ENCODE measurements at places on chromosomes 7 and 10.

- no peak for DNase-seq
Measured at GRCh38 chr10:124249812-124250432, 156.5 kb upstream of the CHST15 start.

GRCh38 chr7:134632937-134633540 is 13.6 kb upstream of the BPGM start:
- DNase-seq: peak; percentile 11

DNA sequence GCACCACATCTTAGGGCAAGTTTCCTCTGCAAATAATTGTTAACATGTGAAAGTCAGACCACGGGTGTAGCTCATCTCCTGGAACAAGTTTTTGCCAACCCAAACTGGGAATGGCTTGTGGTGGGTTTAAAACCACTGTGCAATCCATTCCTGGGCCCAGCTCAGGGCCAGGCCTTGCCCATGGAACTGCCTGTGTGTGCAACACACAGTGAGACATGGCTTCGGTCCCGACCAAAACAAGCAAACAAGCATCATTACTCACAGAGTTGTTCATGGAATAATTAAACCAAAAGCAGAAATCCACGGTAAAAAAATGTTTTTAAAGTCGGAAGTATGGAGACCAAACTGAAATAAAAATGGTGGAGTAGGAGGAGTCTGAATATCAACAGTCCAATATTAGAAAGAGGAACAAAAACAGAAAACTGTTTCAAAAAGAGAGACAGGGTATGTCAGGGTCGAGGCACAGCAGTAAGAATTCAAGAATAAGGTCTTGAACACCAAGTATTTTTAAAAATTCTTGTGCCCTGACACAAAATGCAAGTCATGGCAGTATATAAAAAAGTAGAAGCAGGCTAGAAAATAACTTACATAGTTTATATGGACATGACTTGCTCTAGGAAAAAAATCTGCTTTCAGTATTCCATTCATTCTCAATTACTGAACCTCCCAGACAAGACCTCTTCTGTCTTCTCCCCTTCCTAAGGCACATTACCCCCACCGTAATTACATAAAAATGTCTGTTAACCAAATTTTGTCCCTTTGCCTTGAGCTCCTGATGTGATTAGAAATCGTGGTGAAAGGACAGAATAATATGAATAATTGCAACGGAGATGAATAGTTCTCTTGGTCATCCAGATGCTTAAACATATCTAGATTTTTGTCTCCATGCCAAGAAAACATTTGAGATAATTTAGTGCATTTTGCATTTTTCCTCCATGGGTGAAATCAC is 88.4 kb downstream of the FAS start:
- DNase-seq: no peak

- DNase-seq: peak; percentile 33
Measured at GRCh38 chr10:58641095-58641531, 128.4 kb downstream of the BICC1 start.

DNA sequence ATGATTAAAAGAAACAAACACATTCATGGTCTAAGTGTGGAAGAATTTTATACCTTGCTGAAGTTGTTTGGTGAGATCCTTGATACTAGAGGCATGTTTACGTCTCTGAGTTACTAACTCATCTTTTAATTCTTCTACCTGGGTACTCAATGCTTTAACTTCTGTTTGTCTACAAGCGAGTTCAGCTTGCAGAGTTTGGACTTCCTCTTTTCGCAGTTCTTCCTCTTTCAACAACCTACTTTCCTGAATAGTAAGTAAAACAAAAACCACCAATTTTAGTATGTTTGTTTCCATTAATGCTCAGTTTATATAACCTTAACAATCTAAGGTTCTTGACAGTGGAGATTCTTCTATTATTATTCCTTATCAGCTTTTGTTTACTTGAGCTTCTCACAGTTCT is 42.9 kb downstream of the CCDC186 start:
- no peak for DNase-seq

DNA sequence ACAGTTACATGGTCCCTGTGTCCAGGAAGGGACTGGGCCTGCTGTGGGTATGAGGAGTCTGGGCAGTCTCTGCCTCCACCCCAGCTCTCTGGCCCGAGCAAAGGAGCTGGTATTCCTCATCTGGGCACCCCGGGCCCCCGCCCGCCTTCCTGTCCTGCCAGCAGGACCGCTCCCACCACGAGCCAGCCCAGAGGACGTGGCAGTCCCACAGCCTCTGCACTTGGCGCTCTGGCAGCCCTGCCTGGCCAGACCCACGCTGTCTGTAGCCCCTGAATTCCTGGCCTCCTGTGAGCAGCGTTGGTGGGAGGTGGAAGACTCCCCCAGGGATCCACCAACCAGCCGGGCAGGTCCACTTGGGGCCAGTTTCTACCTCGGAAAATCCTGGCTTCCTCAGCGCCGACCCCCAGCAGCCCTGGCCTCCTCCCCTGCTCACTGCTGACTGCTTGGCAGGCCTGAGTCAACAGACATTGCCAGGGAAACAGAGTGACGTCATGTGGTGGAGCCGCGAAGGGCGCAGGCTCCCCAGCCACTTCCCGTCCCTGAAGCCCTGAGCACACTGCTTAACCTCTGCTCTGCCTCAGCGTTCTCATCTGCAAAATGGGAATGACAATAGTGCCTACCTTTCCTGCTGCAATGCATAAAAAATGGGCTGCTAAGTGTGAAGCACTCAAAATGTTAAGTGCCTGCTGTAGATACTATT is 21.6 kb upstream of the LIMK1 start:
- peak; percentile 65 for DNase-seq

- DNase-seq: no peak
Measured at GRCh38 chr7:18663321-18663720, 167.8 kb downstream of the HDAC9 start.

DNA sequence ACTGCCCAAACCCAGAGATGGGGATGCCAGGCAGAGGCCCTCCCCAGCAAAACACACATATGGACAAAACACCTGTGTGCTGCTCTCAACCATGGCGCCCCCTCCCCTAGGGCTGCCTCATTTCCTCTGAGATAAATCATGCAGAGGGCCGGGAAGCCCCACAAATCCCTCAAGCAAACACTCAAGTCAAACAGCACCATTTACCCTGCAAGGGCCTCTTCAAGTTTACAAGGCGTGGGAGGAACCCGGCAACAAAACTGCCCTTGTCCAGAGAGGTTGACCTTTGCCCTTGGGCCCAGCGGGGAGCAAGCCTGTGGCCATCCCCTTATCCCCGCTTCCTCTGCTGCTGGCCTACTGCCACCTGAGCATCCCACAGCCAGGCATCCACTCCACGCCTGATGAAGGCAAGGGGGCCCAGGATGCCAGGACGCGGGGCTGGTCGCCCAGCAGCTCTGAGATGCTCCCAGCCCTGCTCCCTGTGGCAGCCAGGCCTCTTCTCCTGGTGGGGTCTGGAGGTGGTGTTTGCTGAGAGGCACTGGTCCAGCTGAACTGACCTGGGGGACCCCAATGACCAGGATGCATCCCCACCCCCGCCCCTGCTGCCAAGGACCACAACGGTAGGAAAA is 77.4 kb downstream of the DLG5 start:
- DNase-seq: no peak

GRCh38 chr10:66187053-66187733 is 738.6 kb upstream of the LRRTM3 start:
- DNase-seq: no peak

DNA sequence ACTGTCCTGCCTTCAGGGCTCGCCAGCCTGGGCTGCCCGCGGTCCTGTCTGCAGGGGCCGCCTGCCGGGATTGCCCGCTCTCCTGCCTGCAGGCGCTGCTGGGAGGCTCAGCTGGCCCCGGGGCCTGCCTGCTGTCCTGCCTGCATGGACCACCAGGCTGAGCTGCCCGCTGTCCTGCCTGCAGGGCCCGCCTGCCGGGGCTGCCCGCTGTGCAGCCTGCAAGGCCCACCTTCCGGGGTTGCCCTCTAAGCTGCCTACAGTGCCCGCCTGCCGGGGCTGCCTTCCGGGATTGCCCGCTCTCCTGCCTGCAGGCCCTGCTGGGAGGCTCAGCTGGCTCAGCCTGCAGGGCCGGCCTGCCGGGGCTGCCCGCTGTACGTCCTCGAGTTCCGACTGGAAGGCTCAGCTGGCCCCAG is 164.4 kb downstream of the GLRX3 start:
- DNase-seq: no peak

GRCh38 chr7:26535483-26536007 is 243.9 kb downstream of the SNX10 start:
- no peak for DNase-seq

GRCh38 chr10:113487154-113487553 is 65.7 kb upstream of the HABP2 start:
- no peak for DNase-seq

GRCh38 chr10:58266003-58266825 is 1.5 kb downstream of the IPMK start:
- DNase-seq: no peak

DNA sequence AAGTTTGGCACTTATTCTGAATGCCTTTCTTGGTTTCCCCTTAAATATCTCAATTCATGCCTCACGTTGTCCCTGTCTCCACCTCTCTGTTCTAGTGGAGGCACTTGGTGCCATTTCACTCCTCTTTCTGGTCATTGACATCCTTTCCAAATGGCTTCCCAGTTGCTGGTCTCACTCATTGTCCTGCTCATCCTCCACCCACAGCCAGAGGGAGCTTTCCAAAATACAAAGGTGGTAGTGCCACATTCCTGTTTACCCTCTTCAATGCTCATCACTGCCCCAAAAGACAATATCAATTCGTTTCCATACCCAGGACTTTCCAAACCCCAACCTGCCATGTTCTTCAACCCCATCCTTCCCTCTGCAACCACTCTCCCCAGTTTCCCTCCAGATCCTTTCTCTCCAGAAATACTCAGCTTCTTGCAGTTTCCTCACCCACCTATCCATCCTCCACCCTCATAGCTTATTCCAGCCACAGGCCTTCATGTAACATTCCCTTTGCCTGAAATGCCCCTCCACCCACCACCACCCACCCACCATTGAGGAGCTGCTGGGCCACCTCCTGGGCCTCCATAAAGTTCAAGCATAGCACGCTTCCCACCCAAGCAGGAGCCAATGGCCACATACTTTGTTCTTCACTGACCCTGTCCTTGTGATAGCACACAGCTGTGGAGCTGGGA is 63.1 kb upstream of the ADRB1 start:
- no peak for DNase-seq

DNA sequence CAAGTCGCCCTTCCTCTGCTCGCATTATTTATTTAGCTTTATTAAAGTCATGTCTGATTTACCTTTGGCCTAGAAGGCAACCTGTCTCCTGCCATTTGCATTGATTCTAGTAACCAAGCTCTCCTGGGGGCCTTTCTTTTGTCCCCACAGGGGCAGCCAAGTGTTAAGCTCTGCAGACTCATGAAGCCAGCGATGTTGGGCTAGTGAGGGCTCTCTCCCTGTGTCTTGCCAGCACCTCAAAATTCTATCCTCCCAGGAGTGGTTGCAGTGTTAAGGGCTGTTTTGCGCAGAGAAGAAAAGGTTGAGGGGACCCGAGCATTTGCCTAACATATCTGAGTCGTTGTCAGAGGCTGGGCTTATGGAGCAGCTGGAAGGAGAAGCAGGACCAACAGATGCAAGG is 61.9 kb downstream of the AOC1 start:
- DNase-seq: no peak

- DNase-seq: no peak
Measured at GRCh38 chr7:11707606-11708193, 124.3 kb downstream of the THSD7A start.

GRCh38 chr7:16914771-16915170 is 33.0 kb upstream of the AGR3 start:
- no peak for DNase-seq

DNA sequence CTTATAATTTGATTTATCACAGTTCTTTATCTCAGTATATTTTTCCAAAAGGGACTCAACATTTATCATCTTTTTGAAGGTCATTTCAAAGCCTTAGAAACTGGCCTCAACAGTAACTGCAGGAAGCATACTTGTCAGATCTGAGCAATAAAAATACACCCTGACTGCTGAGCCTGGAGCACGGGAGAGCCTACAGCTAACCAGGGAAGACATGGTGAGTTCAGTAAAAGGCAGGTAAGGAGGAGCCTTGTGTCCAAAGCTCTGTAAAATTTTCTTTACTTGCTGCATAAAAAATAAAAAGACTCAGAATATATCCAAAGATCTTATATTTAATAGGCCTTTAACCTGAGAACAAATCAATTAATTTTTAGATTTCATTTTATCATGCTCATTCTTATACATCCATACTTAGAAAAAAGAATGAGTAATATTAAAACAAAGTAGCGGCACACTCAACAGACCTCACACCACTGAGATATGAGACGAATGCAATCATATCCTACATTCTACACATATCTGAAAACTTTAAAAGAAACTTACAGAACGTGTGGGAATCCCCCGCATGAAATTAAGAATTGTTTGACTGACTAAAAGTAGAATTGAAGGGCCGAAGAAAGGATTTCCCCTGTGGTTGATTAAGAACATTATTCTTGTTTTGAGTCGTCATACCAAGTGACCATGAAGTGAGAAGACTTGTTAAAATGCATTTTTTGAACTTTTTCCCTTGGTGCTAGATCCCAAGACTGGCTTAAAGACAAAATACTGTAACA is 296.4 kb upstream of the MKLN1 start:
- no peak for DNase-seq

GRCh38 chr7:91491868-91492267 is 227.6 kb downstream of the FZD1 start:
- DNase-seq: no peak

DNA sequence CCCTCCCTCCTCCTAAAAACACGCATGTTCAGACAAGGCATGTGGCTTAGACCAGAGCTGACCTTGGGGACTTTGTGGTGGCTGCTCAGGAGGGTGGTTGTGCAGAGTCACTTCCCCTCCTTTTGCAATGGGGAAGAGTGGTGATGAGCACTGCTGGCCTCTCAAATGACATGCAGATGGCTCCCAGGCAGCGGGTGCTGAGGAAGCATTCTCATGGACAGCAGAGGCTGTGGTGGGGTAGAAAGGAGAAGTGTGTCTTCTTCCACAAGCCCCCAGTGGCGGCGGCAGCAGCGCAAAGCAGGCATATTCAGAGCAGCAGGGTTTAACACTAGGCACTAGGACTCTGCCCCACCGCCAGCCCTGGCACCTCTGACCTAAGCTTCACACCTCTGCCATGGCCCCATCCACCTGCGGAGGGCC is 105.9 kb upstream of the ANLN start:
- DNase-seq: no peak

DNA sequence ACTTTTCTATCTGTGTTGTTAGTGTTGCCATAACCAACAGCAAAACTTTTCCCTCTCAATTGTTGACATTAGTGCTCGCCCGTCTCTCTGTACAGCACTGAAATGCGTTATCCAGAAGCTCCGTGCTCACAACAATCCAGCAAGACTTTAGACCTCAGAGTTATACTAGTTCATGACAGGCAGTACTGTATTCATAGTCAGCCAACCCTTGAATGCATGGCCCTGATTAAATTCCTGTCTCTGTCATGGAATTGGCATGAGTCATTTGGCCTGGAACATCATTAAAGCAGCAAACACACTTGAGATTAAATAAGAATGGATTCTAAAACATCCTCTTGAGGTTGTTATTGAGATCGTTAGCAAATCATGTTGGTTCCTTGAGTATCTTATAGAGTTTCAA is 405.5 kb upstream of the C7orf33 start:
- no peak for DNase-seq

- no peak for DNase-seq
Measured at GRCh38 chr10:813286-813685, 118.2 kb downstream of the LARP4B start.
